ENCODE measurements at places on chromosomes 2 and 18.
A peak's percentile ranks its signal among the peaks of the same experiment; 100 is the strongest.

DNA sequence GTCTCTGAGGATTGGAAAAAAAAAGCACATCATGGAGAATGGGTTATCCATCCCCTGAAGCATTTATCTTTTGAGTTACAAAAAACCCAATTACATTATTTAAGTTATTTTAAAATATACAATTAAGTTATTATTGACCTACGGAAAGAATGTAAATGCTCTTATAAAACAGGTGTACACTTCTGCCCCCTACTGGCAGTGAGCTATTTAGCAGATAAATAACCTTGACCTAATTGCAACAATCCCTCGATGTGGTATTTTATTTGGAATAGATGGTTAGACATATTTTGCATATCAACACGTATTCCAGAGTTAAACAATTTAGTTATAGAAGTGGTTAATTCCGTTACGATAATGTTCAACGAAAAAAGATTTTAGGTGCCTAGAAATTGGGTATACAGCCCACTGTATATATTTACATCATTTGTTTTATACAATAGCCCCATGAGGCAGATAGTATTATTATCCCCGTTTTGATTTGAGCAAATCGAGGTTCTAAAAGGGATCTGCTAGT lies 9.1 kb upstream of the DAW1 start:
- peak; percentile 42 for DNase-seq

GRCh38 chr2:9770308-9771100 lies 72.8 kb upstream of the TAF1B start:
- DNase-seq, result peak; percentile 49

GRCh38 chr2:236078297-236079255 lies 89.6 kb downstream of the GBX2 start:
- no peak for DNase-seq

DNA sequence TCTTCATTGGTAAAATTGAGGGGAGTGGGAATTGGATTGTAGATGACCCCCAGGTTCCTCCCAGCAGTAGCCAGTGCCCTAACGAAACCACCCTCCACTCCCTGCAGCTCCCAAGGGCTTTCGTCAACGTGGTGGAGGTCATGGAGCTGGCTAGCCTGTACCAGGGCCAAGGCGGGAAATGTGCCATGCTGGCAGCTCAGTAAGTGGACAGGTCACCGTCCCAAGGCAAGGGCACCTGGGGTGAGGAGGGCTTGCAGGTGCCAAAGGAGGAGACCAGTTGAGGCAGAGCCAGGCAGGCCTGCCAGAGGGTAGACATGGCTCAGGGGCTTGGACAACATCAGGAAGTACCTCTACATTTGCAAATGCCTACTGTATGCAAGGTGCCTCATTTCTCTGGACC lies 122.6 kb upstream of the PPP1CB start:
- DNase-seq, result no peak

GRCh38 chr2:74425523-74425922 lies 4.0 kb downstream of the WDR54 start:
- no peak for DNase-seq

GRCh38 chr2:152450176-152450575 lies 115.2 kb downstream of the FMNL2 start:
- no peak for DNase-seq

- no peak for DNase-seq
Observed at GRCh38 chr2:157182834-157183396, 74.6 kb upstream of the GALNT5 start.

- no peak for DNase-seq
Observed at GRCh38 chr2:227386630-227387029, 1.1 kb downstream of the SCYGR1 start.

DNA sequence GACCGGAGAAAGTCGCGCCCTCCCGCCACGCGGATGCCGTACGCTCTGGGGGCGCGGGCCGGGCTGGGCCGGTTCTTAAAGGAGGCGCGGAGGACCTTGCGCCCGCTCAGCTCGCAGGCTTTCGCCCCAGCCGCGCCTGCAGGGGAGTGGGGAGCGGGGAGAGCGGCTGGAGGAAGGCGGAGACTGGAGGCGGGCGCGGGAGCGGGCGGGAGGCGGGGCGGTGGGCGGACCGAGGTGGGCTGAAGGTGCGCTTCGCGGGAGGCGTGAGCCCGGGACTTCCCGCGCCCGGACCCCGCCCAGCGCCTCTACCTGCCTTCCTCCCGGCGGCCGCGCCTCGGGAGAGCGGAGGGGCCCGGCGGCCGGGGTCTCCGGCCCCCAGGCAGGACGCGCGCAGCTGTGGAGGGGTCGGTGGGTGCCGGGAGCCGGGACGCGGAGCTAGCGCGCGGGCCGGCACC lies at the start of gene ADRA2B:
ADRA2B (minus strand) TSS at position 148 of the 455 bp plus-strand sequence. CDS start 422 bp downstream, outside the sequence.
- DNase-seq, result peak; percentile 86

DNA sequence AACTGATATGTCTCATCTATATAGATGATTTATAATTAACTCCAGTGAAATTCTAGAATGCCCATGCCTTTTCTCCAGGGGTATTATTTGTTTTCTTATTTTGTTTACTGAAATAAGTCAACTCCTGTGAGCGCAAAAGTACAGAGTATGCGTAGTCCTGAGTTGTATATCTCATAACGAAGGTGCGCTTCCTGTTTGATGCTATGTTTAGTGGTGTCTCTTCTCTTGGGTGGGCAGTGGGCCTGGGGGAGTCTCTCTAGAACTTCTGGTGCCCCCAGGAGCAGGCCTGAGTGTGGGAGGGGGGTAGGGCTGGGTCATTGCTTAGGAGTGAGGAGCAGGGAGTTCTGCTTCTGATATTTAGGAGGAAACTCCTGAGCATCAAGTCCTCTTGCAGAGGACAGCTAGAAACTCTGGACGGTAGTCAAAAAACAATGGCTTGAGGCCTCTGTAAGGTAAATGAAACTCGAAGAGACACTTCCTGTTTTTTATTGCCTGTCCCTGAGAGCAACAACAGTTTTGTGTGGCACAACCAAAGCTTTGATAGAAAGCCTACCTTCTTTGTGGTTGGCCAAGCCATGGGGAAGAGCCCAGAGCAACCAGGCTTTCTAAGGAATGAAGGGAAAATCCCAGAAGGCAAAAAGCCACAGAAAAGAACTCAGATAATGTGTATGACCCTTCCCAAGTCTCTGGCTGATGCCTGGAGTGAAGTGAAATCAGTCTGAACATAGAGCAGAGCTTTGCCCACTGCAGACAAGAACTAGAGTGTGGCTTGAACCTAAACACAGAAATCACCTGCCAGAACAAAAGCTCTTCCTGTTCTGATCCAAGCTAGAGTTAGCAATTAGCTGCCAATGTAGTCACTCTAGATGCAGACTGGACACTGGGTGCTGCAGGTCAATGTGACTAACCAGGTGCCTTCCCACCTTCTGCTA lies 8.5 kb upstream of the SP140L start:
- no peak for DNase-seq

GRCh38 chr2:240821429-240821778 lies 1.4 kb upstream of the KIF1A start:
- no peak for DNase-seq

GRCh38 chr2:231129216-231129615 lies 4.4 kb upstream of the HTR2B start:
- DNase-seq, result no peak

DNA sequence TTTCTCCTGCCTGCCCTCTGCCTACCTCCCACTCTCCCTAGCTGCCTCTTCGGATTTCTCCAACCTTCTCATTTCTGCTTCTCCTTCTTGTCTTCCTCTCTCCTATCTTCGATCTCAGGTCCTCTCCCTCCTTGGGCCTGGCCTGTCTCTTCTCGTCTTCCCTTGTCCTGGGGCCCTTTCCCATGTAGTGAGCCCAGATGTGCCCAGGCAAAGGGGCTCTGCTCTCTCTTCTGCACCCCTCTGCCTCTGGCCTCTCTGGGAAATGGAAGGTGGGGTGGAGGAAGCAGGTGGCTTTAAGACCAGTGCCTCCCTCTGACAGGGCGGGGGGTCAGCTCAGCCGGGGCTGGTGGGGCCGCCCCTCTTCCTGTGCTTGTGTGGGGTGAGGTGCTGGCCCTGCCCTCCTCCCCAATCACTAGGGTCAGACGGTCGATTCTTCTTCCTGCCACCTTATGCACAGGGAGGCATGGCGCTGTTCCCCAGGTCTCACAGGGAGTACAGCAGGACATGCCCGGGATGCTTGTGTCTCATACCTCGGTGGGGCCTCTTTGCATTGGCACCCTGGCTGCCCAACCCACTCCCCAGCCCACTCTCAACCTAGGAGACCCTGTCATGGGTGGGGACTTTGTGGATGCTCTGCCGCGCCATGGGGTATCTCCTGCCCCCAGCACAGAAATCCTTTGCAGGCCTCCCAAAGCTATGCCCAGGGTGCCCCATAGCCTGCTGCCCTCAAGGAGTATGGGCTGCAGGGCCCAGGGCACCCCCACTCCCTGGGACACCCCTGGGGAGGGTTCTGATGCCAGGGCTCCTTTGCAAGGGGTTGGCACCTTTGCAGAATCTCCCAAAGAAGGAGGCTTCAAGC lies 213.8 kb upstream of the HAAO start:
- no peak for DNase-seq

DNA sequence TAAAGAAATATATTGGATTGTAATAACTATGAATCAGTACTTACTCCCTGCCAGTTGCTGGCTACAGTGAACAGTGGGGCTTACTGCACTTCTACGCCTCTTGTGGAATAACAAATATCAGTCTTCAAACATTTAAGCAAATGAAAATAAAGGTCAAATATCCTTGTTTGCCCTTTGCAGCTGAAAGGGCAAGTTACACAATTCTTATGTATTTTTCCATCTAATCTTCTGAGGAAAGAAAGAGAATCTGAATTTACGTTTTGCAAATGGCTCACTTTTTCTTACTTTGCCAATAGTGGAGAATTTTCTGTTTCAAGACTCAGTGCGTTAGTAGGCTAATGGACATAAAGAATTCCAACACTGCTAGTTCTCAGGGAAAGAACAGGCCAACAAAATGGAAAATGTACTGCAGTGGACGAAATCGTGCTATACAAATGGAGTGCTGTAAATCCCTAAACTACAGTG lies 157.2 kb upstream of the TMEM200C start:
- DNase-seq, result no peak

GRCh38 chr2:41000374-41000773 lies 548.5 kb upstream of the SLC8A1 start:
- no peak for DNase-seq

GRCh38 chr18:59468821-59469220 lies 109.8 kb upstream of the LMAN1 start:
- DNase-seq, result no peak

GRCh38 chr2:129880309-129880708 lies 99.2 kb upstream of the RAB6C start:
- no peak for DNase-seq

- DNase-seq, result no peak
Observed at GRCh38 chr2:30465171-30465545, 18.1 kb downstream of the LCLAT1 start.

DNA sequence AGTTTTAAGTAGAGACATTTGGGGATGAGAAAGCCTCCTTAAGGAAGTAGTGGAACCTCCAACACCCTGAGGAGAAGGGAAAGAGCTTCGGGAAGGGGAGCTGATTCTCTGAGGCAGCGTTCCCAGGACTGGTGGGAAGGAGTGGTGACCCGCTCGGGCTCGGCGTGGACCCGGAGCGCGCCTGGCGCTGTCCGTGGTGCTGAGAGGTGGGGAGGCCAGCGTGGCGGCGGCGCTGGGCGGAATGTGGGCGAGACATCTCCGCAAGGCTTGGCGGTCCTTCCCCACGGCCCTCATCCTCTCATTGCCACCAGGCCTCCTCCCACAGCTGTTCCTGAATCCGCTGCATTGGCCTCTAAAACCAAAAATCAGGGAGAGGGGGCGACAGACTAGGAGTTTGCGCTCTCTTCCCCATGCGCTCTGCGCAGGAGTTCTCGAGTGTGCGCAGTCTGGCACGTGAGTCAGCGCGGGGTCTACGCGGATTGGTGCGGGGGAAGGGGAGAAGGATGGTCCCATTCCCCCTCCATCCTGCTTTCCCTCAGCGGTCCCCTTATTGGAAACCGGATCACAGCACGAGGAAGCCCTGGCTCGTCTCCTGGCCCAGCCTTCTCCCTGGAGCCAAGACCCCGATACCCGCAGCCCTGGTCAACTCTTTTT lies 857 bp downstream of the RESP18 start:
- no peak for DNase-seq

- no peak for DNase-seq
Observed at GRCh38 chr2:173002751-173003541, 72.7 kb upstream of the MAP3K20 start.

- DNase-seq, result no peak
Observed at GRCh38 chr2:211062297-211062612, 505.9 kb downstream of the CPS1 start.

GRCh38 chr2:154449951-154450658 lies 248.4 kb upstream of the KCNJ3 start:
- no peak for DNase-seq

DNA sequence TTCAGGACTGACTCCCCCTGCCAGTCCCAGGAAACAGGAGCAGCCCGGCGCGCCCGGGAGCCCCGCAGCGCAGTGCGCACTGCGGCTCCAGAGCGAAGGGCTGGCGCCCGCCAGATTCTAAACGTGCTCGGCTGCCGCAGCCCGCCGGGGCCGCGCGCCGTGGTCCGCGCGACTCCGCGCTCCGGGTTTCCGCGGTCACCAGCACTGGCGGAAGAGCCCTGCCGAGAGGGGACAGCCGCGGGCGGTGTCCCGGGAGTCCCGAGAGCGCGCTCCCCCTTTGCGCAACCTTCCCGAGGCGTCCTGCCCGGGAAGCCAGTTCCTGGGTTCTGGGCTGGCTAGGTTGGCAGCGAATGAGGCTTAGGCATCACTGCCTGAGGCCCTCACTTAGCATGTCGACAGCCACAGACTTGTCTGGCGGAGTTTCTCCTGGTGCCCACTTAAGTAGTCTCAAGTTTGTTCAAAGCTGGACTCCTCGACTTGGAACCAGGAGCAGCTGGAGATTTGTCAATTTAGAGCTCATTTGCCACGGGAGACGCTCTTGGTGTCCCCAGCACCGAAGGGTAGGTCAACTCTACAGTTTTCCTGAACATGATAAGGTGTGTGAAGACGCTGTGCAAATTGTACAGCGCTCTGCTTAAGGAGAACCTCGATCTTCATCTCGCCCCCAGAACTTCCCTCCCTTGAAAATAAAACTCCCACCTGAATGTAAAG lies 1.5 kb upstream of the VSNL1 start:
- no peak for DNase-seq

- DNase-seq, result no peak
Observed at GRCh38 chr2:127740665-127741288, 39.5 kb downstream of the SFT2D3 start.

DNA sequence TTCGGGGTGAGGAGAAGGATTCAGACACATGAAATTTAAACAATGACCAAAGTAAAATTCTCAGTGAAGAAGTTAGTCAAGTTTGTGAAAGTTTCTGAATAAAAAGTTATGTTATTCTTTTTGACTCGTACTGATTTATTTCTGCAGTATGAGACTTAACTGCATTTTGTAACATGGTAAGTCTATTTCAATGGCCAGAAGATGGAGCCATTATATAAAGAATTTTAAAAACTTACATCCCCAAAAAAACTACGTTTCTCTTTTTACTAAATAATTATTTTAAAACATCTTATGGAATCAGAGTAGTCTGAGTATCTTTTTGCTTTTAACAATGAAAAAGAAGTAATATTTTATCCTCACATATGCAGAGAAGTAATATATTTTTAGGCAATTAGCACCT lies 51.4 kb upstream of the SCN1A start:
- DNase-seq, result no peak

GRCh38 chr2:229489016-229489415 lies 217.9 kb upstream of the PID1 start:
- no peak for DNase-seq

- no peak for DNase-seq
Observed at GRCh38 chr2:67872481-67872880, 190.3 kb downstream of the C1D start.

All from CD4-positive, alpha-beta T cell treated with Interleukin-6 at 100 ng/mL for 8 hours (primary cell).